ENCODE measurements at places on chromosomes 3 and 15. TPM values are rescaled to one million over a fixed set of nuclear protein-coding genes. Genes with fewer than 3 reads are reported as not detected.

Gene GOLGA6B
- polyA plus RNA-seq: not detected

Gene GOLGA8Q
- polyA plus RNA-seq: not detected

Gene SERINC4
- polyA plus RNA-seq: 0.60 TPM

Gene ACKR2
- 1.2 TPM for polyA plus RNA-seq

DNA sequence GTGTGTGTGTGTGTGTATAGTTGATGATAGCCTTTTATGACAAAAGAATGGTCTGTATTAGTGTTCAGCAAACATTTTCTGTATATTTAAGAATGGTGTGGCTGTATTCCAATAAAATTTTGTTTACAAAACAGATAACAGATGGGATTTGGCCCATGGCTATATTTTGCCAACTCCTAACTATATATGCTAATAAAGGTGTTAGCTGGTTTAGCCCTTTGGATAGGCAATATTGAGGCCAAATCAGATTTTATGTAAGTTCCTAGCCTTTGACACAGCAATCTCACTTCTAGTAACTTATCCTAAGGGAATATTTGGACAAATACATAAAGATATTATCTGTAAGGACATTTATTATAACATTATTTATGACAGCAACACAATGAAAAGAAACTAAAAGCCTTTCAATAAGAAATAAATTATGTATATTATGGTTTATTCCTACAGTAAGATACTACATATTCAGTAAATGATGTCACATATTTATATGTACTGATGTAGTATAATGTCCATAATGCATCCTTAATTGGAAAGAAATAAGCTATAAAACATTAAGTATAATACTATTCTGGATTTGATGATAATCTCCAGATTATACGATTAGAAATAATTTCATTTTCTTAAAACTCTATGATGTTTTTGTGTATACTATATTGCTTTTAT is 264.0 kb downstream of the RBMS3 start:
- no peak for DNase-seq

- DNase-seq: no peak
Measured at GRCh38 chr15:49827311-49827710, 206.5 kb downstream of the DTWD1 start.

DNA sequence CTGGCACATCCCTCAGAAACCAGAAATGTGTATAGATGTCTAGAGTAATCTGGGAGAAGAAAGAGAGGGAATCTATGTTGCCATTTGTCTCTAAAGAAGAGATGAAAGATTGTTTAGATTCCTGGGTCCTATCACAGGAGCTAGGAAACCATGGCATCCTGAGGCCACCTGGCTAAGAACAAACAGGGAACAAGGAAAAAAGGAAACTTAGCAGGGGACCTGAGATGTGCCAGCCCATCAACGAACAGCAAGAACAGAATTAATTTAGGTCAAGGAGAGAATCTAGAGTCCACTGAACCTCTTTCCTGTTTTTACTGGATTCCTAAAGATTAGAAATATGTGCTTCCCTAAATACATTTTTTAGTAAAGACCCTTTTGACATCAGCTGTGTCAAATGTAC is 30.3 kb downstream of the IP6K1 start:
- no peak for DNase-seq

GRCh38 chr3:69128509-69128908 is 6.1 kb upstream of the LMOD3 start:
- no peak for DNase-seq

DNA sequence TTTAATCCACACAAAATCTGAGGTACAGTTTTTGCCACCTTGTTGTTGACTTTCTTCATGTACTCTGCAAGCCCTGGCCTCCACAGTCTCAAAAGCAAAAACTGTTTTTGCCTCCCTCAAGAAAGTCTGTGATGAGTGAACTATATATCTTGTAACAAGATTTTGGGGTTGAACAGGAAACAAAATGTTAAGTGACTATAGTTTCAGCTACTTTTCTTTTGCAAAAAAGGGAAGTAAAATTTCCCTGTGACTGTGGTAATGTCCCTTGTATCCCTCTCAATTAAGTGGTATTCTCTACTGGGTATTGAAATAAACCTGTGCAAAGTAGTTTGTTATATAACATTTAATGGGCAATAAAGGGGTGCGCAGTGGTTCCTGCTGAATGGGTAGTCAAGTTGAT is 21.3 kb upstream of the SCAANT1 start:
- DNase-seq: no peak

- DNase-seq: peak; percentile 36
Measured at GRCh38 chr15:42140383-42141070, 15.9 kb downstream of the PLA2G4F start.

DNA sequence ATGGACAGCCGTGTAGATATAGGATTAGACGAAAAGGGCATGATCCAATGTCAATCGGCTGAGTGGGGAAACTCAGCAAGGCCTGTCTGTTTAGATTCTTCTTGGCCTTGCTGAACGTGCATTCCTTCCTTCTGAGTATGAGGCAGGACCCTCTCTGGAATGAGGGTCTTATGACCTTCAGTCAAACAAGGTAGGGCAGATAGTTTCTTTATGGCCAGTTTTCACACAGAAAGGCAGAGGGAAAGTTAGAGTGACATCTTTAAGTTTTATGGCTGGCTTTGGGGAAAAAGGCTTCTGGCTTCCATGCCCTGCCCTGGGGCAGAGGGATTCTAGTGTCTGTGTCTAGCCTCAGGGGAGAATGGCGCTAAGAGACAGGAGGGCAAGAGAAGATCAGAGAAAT is 29.7 kb downstream of the ARNT2 start:
- no peak for DNase-seq

DNA sequence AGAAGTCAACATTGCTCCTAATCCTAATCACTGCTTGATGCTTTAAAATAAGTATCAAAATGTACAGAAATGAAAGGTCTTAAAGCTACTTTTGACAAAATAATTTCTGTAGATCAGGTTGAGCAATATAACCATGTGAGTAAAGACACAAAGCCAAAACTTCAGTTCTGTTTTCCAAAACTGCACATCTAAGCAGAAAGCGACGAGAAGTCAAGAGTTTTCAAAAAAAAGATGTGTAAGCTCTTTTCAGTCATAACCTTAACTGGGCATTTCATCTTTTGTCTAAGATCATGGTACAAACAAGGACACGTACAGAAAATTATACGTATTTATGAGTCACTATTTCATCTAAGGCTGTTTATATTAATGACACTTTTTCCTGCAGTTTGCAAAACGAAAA is 608.8 kb downstream of the FOXP1 start:
- DNase-seq: no peak

DNA sequence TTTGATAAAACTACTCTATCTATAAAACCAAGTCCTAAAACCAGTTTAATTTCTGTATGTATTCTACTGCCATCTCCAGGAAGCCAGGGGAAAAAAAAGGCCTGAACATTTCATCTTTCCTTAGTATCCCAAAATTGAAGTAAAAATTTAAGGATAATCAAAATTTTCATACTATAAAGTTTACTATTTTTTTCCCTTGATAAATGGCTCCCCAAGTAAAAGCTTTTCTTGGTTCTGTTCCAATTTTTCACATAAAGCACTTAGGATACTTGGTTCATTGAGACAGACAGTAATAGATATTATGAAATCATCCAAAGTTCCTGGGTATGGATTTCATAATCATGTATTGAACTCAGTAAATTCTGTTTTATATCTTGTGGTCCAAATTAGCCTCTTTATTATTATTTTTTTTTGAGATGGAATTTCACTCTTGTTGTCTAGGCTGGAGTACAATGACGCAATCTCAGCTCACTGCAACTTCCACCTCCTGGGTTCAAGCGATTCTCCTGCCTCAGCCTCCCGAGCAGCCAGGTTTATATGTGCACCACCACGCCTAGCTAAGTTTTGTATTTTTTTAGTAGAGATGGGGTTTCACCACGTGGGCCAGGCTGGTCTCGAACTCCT is 34.5 kb downstream of the ICE2 start:
- DNase-seq: no peak

DNA sequence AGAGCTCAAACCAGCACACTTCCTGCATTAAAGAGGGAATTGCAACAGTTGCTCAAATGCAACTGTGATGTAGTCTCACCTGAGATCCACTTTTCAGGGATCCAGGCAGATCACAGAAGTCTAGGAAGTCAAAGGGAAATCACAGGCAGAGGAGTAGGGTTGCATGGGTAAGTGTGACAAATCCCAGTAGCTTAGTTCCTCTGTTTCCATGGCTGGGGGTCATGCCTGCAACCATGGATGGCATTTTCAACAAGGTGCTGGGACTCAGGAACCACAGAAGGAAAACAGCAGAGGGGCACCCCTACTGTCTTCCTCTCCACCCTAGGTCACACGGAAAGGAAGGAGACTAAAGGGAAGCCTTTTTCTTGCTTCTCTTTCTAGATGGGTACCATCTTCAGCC is 36.5 kb upstream of the ARNT2 start:
- DNase-seq: no peak

DNA sequence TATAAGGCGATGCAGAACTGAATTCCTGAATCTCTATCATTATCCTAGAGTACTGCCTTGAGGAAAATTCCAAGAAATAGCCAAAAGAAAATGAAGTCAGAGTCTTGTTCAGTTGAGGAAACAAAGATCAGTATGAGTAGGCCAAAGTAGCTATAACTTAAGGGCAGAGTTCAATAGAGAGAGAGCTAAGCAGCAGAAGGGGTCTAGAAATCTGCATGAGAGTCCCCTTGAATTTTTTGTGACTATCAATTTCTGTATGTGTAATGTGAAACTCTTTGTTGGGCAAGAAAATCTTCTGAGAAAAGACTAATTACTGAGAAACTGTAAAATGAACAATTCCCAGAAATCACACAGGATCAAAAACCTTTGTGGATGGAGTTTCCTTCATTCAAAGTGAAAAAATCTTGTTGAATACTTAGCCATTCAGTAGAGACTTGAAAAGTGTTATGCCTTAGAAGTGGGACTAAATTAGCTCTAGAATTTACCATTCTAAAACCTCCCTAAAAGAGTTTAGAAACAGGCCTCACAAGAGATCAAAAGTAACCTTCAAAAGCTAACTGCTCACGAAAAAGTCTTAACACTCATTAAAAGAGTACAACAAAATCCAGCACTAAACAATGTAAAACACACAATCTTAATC is 43.1 kb upstream of the FNDC3B start:
- no peak for DNase-seq

DNA sequence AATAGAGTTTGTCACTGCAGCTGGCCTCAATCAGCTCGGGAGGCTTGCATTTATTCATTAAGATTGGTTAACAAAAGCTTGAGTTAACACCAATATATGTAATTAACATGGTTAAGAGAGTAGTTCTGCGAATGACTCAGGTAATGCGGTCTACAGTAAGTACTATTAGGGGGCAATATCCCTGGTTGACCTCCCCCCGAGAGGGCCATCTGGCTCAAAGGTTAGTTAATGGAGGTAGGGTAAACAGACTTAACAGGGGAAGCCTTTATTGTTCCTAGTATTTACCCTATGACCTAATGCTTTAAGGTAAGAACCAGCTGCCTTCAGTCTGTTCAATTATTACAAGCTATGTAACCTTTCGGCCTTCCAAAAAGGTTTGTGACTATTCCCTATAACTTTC is 403.3 kb upstream of the SGO1 start:
- no peak for DNase-seq

GRCh38 chr3:60277361-60277800 is 973.9 kb downstream of the FHIT start:
- DNase-seq: no peak

DNA sequence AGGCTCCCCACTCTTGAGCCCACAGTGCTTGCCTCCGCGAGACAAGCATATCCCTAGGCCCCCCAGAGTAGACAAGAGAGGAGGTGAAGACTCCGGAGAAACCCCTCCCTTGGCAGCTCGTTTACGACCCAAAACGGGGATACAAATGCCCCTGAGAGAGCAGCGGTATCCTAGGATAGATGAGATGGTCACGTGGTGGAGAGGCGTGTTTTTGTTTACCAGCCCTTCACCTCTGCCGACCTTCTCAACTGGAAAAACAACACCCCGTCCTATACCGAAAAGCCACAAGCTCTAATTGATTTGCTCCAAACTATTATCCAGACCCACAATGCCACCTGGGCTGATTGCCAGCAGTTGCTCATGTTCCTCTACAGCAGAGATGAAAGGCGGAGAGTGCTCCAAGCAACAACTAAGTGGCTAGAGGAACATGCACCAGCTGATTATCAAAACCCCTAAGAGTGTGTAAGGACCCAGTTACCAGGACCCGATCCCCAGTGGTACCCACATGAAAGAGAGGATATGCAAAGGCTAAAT is 99.5 kb upstream of the OSBPL11 start:
- DNase-seq: no peak

DNA sequence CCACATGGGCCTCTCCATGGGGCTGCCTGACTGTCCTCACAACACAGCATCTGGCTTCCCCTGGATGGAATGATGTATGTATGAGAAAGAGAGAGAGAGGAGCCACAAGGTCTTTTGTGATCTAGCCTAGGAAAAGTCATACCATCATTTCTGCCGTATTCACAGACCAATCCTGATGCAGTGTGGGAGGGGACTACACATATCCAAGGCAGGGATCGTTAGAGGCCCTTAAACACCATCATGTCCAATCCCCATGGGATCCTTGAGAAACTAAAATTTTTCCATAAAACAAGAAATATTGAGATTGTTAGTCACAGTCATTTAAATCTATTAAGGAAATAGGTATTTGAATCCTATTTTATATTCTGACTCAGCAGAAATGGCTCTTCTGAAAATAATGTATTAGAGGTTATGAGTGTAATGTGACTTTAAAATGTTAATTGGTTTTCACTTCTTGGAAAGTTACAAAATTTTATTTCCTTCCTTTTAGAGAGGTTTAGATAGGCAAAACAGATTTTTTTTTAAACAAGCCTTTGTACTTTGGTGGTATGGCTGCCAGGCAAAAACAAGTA is 65.1 kb upstream of the TSC22D2 start:
- no peak for DNase-seq
